ENCODE measurements at places on chromosomes 13 and 19. TPM values are rescaled to one million over a fixed set of nuclear protein-coding genes. Genes with fewer than 3 reads are reported as not detected.

GRCh38 chr19:10085641-10086590 is at the start of gene SHFL:
TSS of gene SHFL (plus strand) at chr19:10086317. CDS start at chr19:10086428, 111 bp downstream.
- no peak for DNase-seq

- DNase-seq = no peak
Measured at GRCh38 chr13:27288392-27288791, 17.8 kb downstream of the RASL11A start.

GRCh38 chr19:14544047-14544446 is 14.7 kb downstream of the TECR start:
- no peak for DNase-seq

DNA sequence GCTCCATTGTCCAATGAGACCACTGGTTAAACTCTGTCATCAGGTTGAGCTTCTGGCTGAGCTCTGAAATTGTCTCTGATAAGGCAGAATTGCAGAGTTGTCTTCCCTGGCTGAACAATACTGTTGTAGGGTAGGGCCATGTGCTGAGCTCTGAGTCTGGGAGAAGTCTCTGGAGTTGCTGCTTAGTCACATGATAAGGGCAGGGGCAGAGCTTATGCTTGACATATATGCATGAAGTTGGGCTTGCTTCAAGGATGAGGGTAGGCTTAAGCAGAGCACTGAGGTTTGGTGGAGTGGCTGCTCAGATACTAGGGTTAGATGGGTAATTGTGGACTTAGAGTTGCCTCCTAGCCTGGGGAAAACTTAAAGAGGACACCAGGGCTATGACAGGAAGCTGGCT is 946.3 kb upstream of the MIR17HG start:
- no peak for DNase-seq

ICAM4 gene
- 3.3 TPM for polyA plus RNA-seq

RXFP2 gene
- polyA plus RNA-seq = not detected

GRCh38 chr19:29943615-29944014 is 1.6 kb downstream of the URI1 start:
- no peak for DNase-seq

DNA sequence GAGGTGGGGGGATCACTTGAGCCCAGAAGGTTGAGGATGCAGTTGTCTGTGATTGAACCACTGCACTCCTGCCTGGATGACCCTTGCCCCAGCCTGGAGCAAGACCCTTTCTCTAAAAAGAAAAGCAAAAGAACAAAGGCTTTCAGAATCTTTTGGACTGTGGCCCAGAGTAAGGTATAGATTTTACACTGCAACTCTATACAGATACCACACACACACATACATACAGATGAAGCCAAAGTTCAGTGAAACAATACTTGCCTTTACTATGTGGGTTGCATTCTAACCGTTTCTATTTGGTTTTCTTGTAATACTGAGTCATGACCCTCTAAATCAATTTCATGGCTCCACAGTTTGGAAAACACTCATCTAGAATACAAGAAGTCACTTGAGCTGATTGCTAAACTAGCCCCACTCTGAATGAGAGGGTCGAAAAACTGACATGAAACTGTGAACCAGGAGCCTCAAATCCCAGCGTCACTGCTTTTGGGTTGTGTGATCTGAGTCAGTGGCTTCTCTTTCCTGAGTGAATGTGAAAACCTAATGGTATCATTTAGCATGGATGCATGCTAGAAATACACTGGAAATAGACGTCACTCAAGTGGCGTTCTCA is 756.1 kb downstream of the UQCRFS1 start:
- no peak for DNase-seq

DNA sequence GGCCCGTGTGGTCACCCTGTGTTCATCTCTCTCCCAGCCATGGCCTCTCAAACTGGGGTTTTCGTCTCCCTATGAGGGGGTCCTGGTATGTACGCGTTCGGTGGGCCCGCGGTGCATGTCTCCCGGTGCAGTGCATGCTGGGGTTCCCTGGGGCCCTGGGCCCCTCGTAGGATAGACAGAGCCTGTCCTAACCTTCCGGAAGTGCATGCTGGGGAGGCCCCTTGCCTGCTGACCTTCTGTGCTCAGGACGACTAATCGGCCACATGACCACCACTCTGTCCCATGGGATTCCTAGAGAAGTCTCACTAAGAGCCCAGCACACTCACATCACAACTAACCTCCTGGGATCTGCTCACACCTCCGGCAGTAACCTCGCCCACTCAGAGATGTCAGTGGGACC is 4.9 kb upstream of the USE1 start:
- DNase-seq = no peak

- DNase-seq = no peak
Measured at GRCh38 chr19:30870876-30871275, 478.4 kb downstream of the TSHZ3 start.

METTL21C gene
- polyA plus RNA-seq = not detected

DNA sequence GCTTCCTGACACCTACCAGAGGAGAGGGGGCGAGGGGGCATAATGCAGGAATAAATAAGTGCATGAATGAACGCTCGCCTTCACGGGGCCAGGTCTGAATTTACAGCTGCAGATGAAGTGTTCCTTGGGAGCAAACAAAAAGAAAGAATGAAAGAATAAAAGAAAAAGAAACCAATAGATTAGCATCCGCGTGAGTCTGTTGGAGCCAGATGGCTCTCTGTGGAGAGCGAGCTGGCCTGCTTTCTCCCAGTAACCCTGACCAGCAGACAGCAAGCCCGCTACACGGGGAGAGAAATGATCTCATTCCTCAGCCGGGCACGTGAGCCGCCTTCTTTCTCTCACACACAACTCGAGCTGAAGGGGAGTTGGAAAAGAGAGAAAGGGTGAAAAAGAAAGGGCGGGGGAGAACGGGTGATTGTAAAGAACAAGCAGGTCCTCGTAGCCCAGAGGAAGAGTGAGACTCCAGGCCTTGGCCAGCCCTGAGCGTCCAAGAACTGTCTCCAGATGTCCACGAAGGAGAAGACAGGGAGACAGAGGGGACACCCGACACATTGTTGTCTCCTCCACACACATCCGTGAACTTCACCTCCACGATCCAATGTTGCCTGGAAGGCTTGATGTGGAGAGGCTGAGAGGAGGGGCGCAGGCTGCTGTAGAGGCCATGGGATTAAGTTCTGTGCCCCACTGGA is 81.4 kb downstream of the RNASEH2B start:
- peak; percentile 52 for DNase-seq

NDFIP2 gene
- 33.0 TPM for polyA plus RNA-seq

- peak; percentile 21 for DNase-seq
Measured at GRCh38 chr13:100440751-100441425, 147.7 kb downstream of the GGACT start.

COL4A1 gene
- polyA plus RNA-seq = 210 TPM

Data from AG04450 (cell line).